ENCODE measurements at places on chromosomes 1 and 21. TPM values are rescaled to one million over a fixed set of nuclear protein-coding genes. Genes with fewer than 3 reads are reported as not detected.

Gene DCST2
- 1.1 TPM for polyA plus RNA-seq

Gene TENT5C
- 2.3 TPM for polyA plus RNA-seq

Gene GREM2
- polyA plus RNA-seq, result 9.0 TPM

Gene NCMAP
- polyA plus RNA-seq, result 0.26 TPM

Gene SYTL1
- polyA plus RNA-seq, result 0.67 TPM

Gene DR1
- polyA plus RNA-seq, result 45.8 TPM

Gene GPR3
- polyA plus RNA-seq, result 3.2 TPM

Gene MFAP2
- polyA plus RNA-seq, result 107 TPM

Gene OR14K1
- not detected for polyA plus RNA-seq

Gene LCE2B
- not detected for polyA plus RNA-seq

Gene QSOX1
- polyA plus RNA-seq, result 46.5 TPM

Gene CELA3A
- not detected for polyA plus RNA-seq

Gene KCNE2
- 1.3 TPM for polyA plus RNA-seq

Gene LCE2C
- not detected for polyA plus RNA-seq

Gene HRNR
- 0.03 TPM for polyA plus RNA-seq

Gene LAMC1
- polyA plus RNA-seq, result 47.5 TPM

Gene KIAA0040
- 1.7 TPM for polyA plus RNA-seq

Gene SPRR1A
- not detected for polyA plus RNA-seq

Gene PTBP2
- 77.0 TPM for polyA plus RNA-seq

Gene CD52
- 0.57 TPM for polyA plus RNA-seq

Gene ZNF683
- not detected for polyA plus RNA-seq

Gene SPOCD1
- polyA plus RNA-seq, result 0.15 TPM

Data from spinal cord (tissue), 10 donors.